ENCODE measurements at places on chromosomes 13 and 19.

GRCh38 chr13:110379905-110380341 is 72.8 kb downstream of the COL4A2 start:
- no peak for DNase-seq

- DNase-seq = no peak
Measured at GRCh38 chr13:83414393-83414792, 467.9 kb downstream of the SLITRK1 start.

DNA sequence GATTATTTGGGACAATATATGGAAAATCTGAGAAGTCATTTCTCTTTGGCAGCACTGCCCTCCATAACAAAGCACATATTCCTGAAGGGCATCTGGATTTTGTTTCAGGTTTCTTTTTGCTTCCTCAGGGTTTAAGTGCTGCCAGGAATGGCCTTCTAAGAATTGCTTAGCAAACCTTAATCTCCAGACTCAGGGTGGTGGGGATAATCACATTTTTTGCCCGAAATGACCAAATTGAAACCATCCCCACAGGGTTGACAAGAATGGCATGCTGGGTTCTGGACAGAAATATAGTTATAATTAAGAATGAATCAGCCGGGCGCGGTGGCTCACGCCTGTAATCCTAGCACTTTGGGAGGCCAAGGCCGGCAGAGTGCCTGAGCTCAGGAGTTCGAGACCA is 6.4 kb upstream of the CDADC1 start:
- no peak for DNase-seq

DNA sequence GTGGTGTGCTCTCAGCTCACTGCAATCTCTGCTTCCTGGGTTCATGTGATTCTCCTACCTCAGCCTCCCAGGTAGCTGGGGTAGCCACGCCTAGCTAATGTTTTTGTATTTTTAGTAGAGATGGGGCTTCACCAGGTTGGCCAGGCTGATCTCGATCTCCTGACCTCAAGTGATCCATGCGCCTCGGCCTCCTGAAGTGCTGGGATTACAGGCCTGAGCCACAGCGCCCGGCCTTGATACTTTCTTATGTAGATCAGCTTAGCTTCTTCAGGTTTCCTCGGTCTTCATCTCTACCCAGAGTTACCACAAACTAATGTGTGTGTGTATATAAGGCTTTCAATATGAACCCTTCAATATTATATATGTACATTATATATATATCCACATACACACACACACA is 9.9 kb upstream of the CCDC61 start:
- DNase-seq = no peak

- peak; percentile 42 for DNase-seq
Measured at GRCh38 chr19:35592226-35592625, 6.3 kb downstream of the PMIS2 start.

DNA sequence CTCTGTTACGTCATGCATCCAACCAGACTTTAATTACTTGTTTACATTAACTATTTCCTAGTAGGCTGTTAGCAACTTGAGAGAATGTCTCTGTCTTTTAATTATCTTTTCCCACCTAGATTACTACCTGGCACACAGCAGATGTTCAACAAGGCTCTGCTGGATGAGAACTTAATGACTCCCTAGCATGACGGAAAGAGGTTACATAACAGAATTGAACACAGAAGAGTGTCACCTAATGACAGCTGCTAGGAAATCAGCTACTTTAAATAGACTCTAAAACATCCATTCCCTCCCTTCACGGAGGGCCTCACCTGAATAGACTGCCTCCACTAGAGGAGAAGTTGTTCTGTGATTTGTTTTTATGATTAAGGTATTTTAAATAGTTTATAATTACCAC is 110.8 kb downstream of the TEX29 start:
- peak; percentile 72 for DNase-seq

DNA sequence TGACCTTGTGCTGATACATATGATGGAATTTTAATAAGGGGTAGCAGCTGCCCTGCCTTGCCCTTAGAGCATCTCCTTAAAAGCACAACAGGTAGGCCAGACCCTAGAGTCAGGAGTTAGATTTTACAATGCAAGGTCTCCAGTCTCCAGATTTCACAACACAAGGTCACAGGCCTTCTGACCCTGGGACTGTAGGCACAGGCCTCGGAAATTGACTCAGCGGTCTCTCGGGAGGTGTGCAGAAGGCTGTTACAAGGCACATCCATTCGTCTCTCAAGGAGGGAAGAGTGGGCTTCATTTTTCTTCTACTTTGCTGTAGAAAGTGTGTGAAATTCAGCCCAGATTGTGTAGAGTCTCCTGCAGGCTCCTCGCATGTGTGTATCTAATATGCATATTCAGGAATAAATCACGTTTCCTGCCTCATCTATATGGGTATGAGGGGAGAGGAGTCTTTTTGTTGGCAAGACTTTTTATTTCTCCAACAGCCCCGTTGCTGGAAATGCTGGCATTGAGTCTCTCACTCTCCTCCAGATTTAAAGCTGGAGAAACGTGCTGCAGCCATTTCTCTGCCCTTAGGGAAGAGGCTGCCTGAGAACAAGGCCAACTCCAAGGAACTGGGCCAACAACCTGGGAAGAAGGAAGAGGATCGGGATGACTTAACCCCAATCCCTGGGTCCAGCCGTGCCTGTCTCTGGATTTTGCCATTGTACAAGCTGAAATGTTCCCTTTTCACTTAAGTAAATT is 24.5 kb downstream of the UQCRFS1 start:
- no peak for DNase-seq

- DNase-seq = no peak
Measured at GRCh38 chr13:68078874-68079273, 848.7 kb upstream of the PCDH9 start.

DNA sequence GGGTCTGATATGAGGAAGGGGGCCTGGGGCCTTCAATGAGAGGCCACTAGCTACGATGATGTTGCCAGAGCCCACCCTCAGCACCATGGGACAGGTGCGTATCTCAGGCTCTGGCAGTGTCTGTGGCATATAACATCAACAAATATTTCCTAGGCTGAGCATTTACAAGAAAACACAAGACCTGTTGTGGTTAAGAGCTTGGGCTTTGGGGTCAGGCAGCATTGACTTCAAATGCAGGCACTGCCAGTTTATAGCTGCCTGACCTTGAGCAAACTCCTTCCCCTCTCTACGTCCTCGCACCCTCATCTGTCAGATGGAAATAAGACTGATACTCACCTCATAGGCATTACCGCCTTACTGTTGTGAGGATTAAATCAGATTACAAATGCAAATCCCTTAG is 156.0 kb downstream of the KATNAL1 start:
- DNase-seq = no peak

DNA sequence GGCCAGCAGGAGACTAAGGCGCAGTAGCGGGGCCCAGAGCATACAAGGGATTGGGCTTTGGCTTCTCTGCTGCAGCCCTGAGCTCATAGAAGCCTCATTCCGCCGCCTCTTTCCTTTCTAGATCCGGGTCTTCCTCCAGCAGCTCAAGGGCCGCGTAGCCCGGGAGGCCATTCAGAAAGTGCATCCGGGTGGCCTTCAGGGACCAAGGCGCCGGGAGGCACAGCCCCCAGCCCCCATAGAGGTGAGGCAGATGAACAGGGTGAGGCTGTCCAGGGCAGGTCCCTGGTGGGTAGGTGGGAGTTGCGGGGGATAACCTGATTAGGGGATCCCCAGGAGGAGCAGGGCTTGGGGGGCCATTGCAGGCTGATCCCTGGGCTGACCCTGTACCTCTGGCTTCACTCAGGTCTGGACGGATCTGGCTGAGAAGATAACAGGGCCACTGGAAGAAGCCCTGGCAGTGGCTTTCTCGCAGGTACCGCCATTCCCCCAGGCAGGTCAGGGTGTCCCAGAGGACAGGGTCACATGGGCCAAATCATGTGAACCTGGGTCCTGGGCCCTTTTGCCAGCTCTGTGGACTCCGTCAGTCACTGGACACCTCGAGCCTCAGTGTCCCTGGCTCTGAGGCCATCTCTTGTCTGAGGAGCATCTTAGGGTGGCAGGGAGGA is 1.3 kb downstream of the SNAPC2 start:
- DNase-seq = no peak

- no peak for DNase-seq
Measured at GRCh38 chr13:93875547-93875946, 603.9 kb downstream of the DCT start.

DNA sequence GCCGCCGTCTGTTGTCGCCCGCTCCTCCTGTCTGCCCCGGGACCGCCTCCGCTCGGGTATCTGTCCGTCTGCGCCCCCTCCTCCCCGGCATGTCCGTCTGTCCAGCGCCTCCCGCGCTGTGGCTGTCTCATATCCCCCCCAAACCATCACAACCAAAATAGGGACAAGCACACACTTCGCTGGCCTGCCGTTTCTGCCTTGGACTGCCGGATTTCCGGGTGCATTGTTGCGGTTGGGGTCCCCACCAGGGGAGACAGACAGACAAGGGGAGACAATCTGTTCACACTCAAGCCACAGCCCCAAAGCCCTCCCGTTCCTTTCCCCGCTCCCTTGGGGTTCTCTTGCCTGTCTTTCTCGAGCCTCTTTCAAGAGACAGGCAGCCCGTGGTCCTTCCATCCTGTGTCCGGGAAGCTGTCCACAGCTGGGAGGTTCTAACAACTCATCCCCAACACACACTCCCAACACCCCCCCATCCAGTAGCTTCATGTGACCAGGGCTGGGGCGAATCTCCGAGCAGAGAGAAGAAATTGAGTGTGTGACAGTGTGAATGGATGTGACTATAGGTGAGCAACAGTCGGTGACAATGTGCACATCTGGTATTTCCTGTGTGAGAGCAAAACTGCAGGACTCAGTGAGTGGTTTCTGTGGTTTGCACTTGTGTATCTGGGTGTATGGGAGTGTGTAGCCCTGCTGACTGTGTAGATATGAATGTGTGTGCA is 16.5 kb upstream of the FOSB start:
- DNase-seq = no peak

DNA sequence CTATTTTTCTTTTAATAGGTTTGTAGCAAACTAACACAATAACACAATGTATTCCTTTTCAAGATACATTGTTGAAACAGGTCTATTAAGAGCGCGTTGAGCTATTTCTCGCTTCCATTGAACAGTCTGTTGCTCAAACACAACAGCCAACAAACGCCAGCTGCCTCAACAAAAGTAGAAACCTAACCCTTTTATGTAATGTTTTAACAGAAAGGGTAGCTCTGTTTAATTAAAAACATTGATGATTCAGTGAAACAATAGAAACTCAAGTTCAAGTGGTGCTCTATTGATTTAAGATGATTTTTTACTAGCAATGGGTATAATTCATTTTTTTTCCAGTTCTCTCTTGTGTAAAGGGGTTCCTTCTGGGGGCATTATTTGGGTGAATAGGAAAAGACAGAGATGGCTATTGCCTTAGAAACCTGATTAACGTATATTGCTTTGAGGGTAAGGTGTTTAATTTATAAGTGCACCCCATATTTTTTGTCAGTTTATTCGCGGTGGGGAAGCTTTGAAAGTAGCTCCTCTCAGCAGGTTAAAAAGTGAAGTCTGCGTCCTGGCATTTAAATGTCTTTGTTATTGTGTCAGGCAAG is 14.9 kb downstream of the ZIC2 start:
- DNase-seq = peak; percentile 95

- DNase-seq = no peak
Measured at GRCh38 chr19:9914001-9914314, 22.4 kb downstream of the OLFM2 start.

DNA sequence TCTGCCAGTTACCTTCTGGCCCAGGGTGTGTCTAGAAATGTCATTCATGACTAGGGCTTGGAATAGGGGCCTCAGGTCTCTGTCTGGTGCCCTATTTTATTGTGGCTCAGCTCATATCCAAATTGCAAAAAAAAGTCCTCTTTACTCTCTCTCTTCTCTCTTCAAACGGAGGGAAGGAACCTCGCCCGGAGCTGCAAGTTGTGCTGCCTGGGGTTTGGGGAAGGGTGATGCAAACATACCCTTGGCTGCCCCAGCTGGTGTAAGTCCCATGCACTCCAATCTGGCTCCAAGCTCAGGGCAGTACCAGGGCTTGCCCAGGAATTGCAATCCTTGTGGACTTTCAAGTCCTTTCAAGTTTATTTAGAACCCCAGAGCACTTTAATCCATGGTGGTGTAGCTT is 549.6 kb downstream of the PCDH17 start:
- DNase-seq = no peak

- DNase-seq = no peak
Measured at GRCh38 chr19:34692549-34692948, 15.1 kb downstream of the ZNF302 start.

DNA sequence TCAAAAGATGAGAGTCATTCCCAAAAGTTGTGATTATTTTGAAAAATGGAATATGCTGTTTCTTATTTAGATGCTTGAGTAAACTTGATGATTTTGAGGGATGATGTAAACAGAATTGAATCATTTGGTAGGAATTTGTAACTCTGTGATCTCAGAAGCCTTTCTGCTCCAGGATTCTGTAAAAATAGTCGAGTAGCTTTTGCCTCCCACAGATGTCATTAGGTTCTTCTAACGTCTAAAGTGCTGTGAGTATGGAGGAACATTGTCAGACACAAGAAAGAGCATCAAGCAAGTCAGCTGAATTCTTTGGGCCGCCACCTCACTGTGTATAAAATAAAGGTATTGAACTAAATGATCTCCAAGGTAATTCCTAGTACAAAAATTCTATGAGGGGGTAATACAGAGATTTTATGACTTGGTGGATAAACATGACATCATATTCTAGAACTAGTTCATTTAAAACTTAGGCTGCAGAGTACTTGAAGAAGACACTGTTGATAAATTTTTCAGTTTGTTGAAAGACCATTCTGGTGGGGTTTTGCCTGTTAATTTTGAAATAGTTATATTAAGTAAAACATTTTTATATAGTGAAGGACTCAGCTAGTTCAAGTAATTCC is 1.4 kb upstream of the GPR183 start:
- DNase-seq = no peak

GRCh38 chr13:58081301-58081820 is 449.8 kb downstream of the PCDH17 start:
- DNase-seq = no peak

GRCh38 chr13:74945637-74946036 is 536.3 kb downstream of the TBC1D4 start:
- no peak for DNase-seq

- DNase-seq = peak; percentile 33
Measured at GRCh38 chr19:55080968-55081769, 5.5 kb downstream of the EPS8L1 start.

DNA sequence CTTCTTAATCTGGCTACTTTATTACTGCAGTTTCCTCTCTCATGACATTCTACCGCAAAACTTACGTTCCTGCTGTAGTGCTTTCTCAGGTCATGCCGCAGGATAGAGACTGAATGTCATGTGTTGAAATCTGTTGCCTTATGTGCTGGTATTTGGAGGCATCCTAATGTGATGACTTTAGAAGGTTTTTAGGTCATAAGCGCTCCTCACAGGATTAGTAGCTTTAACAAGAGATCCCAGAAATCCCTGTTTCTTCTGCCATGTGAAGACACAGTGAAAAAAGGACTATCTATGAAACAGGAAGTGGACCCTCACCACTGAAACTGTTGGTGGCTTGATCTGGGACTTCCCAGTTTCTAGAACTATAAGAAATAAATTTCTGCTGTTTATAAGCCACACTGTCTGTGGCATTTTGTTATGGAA is 209.3 kb downstream of the LACC1 start:
- DNase-seq = no peak

GRCh38 chr19:39602224-39602623 is at the start of gene LGALS13:
LGALS13 (plus strand) TSS chr19:39602524; CDS start chr19:39602569, 45 bp downstream.
- DNase-seq = no peak
